ENCODE measurements at places on chromosomes 5 and 9.
A peak's percentile ranks its signal among the peaks of the same experiment; 100 is the strongest.

- DNase-seq: peak; percentile 93
Measured at GRCh38 chr5:56026863-56027300, 32.1 kb upstream of the IL6ST start.

- DNase-seq: no peak
Measured at GRCh38 chr9:110672873-110673510, 4.4 kb downstream of the MUSK start.

DNA sequence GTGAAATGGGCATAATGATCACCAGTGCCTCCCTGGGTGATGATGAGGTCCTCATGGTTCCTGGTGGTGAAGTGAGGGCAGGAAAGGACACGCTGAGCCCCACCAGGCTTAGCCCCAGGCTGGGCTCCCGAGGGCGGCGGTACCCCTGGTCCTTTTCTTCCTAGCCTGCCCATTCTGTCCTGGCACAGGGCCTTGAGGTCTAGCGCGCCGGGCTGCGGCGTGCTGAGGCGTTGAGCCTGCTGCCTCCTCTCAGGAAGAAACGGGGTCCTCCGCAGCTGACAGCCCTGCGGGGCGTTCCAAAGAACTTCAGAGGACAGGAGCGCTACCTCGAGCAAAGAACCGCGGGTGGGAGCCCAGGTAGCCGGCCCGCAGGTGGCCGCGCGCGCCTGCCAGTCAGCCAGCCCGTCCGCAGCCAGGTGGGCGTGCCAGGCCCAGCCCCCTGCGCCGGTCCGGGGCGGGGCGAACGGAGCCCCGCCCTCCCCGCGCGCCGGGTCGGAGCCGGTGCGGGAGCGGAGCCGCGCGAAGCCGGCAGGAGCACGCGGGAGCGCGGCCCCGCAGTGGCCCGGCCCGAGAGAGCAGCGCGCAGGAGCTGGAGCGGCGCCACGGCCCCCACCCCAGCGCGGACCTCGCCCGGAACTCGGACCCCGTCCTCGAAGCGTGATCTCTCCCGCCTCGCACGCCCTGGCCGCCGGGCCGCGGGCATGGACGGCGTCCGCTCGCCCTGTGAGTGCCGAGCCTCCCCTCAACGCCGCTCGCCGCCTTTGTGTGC lies at the start of gene WNK2:
TSS of gene WNK2 (plus strand) at position 477 of the 769 bp plus-strand sequence. CDS start 791 bp downstream, outside the sequence.
- peak; percentile 68 for DNase-seq

- DNase-seq: no peak
Measured at GRCh38 chr9:26604076-26604662, 288.4 kb downstream of the CAAP1 start.

GRCh38 chr9:30574355-30575151 lies 1809.9 kb upstream of the ACO1 start:
- no peak for DNase-seq

- no peak for DNase-seq
Measured at GRCh38 chr9:136547508-136548215, 1.8 kb upstream of the NOTCH1 start.

DNA sequence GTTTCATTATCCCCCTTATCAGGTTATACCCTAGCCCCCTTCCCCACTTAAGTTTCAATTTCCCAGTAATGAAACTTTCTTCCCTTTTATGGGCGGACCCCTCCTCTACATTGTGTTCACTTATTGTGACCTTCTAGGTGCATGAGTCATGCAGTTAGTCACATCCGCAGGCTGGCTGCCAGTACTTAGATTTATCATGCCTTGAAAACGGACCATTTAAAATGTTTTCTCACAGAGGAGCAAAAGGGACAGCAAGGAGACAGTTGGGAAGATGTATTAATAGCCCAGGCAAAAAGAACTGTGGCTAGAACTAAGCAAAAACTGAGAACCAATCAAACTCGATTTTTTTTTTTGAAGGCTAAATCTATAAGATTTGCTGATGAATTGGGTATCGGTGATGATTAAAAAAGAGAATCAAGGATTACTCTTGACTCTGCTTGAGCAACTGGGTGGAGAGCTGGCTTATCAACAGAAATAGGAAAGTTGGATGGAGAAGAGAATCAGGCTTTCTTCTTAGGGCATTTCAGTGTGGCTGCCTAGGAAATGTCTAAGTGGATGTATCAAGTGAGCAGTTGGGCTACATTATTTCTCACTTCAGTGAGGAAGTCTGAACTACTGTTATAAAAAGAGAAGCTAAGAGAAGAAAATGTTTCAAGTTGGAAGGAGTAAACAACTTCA lies 615.0 kb downstream of the HINT1 start:
- DNase-seq: no peak

- no peak for DNase-seq
Measured at GRCh38 chr5:11323761-11324160, 562.7 kb upstream of the DAP start.

GRCh38 chr9:122350577-122351355 lies 20.1 kb upstream of the PTGS1 start:
- peak; percentile 75 for DNase-seq

GRCh38 chr5:136805466-136805865 lies 440.1 kb upstream of the TRPC7 start:
- no peak for DNase-seq

- DNase-seq: no peak
Measured at GRCh38 chr9:9117866-9118265, 1318.3 kb upstream of the DMAC1 start.

DNA sequence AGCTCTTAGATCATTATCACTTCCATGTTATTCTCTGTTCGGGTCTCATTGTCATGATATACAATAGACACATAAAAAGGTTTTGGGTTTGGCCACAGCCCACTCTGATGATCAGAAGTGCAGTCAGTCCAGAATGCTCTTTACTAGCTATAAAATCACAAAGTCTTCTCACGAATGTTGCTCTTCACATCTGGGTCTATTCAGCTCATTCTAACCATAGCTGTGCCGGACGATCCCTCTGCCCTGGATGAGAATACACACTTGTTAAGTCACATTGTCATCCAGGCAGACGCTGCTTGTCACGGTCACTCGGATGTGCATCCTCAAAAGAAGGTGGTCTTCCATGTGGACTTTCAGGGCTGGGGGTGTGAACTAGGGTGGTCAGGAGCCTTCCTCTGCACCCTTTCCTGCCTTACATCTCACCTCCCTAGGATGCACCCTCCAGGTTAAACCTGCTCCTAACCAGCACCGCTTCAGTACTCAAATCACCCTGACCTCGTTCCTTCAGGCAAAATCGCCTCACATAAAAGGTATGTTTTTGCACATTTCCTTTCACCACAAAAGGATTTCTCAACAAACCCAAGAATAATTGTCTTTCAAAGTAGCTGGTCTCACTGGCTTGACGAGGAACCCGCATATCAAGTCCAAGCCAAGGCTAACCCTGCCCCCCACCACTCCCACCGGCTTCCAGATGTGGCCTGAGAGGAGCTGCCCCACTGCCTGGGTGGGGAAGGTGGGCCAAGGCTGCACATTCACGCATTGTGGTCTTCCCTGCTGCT lies 21.9 kb downstream of the ANKH start:
- DNase-seq: peak; percentile 88

All from trophoblast cell (in vitro differentiated cells and primary cell).